ENCODE measurements at places on chromosomes 2 and 18.
A peak's percentile ranks its signal among the peaks of the same experiment; 100 is the strongest.

DNA sequence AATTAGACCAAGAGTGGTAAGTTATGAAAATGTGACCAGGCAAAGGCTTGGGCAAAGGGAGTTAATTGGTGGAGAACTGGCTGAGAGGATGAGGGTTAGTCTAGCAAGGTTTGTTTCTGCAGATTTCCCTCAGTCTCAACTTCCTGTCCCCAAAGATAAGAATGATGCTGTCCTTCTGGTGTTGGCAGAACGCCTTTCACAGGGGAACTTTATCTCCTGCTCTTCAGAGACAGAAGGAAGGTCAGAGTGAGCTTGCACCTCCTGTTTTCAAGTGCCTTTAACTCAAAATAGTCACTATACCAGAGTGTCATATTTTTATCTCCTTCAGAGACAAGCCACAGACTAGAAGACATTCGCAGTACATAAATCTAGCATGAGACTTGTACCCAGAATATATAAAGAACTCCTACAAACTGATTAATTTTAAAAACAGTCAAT lies 95.7 kb downstream of the TEX51 start:
- no peak for DNase-seq

- no peak for DNase-seq
These were observed 13.9 kb downstream of the BMP10 start for GRCh38 chr2:68857202-68857845.

DNA sequence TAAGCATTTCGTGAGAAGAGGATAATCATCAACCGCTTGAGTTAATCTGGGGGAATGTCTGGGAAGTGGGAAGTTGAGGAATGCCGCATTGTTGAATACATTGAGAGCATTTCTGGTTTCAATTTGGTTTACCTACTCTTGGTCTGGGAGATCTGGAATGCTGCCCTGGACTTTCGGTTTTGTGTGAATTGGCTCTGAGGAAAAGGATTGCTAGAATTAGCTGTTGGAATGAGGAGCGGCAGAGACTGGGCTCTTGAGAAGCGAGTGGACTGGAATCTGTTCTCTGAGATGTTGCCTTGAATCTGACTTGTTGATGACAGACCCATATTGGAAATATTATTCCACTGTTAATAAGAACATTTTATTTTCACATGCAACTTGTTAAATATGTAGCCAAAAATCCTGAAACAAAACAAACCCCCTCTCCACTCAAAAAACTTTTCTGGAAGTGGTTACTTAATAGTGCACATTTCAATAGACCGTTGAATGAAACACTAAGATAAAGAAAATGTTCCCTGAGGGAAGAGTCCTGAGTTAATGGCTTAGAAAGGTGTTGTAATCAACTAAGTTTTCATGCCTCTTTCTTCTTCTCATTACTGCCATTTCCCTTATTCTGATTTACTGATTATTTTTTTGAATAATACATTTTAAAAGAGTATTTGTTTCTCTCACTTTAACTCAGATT lies 50.8 kb downstream of the PTPRM start:
- no peak for DNase-seq

- DNase-seq: no peak
These were observed 62.6 kb downstream of the KLF7 start for GRCh38 chr2:207103132-207103531.

DNA sequence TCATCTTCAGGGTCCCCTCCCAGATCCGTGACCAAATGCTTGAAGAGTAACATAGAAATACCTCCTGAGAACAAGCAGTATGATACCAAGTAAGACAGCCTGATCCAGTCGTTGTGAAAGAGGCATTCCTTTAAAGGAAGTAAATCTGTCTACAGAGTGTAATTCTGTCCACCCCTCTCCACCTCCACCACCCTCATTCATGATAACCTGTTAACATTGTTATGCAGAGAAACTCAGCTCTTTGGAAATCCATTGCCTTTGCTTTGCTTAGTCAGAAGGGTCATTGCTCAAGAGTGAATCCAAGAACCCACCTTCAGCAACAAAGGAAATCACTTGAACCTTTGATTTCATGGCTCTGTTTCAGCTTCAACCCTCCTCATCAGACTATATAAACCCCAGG lies 155.6 kb downstream of the CYP26B1 start:
- DNase-seq: no peak

DNA sequence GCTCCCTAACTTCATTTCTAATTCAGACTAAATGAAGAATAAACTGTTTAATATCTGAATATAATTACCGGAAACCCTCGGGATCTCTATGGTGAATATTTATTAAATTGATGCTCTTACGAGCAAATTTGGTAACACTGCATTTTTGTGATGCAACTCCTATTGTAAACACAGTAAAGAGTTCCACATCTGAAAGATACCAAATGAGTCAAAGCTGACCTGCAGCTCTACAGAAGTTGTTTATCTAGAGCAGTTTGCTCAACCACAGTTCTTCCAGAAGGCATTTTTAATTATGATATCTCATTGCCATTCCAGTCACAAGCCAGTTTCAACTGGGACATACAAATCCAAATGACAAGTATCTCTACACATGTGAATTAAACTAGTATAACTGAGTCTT lies 129.7 kb downstream of the PKP4 start:
- no peak for DNase-seq

- DNase-seq: no peak
These were observed 7.6 kb downstream of the WDFY1 start for GRCh38 chr2:223937535-223937934.

GRCh38 chr18:13147130-13147529 lies 71.4 kb upstream of the LDLRAD4 start:
- peak; percentile 88 for DNase-seq

DNA sequence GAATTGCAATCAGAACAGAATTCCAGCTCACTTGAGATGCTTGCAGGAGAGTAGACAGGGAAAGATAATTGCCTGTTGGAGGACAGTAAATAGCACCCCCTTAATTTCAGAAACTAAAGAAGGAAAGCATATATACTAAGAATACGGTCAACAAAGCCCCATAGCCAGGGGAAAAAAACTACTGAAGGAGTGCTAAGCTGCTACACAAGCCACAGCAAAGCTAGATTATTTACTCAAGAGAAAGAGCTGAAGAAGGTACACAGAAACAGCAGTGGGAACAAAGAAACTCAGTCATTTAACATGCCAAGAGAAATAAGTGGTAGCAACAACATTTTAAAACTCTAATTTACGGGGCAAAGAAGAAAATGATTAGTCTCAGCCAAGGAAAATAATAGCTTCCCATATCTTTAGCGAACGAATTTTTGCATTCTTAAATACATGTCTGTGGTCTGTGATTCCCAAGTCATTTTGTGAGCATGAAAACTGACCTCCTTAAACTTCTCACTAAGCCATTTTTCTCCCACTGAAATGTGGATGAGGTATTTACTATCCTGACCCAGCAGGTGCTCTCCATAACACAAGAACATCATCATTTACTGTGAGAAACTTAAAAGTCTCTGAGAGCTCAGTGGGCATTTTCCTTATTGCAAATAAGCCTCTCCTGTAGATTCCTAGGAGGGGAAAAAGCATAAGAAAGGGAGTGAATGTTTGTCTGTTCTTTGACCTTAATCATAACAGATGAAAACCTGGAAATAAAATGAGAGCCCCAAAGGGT lies 196.0 kb downstream of the PAX3 start:
- no peak for DNase-seq
